ENCODE measurements at places on chromosomes 4 and X.

DNA sequence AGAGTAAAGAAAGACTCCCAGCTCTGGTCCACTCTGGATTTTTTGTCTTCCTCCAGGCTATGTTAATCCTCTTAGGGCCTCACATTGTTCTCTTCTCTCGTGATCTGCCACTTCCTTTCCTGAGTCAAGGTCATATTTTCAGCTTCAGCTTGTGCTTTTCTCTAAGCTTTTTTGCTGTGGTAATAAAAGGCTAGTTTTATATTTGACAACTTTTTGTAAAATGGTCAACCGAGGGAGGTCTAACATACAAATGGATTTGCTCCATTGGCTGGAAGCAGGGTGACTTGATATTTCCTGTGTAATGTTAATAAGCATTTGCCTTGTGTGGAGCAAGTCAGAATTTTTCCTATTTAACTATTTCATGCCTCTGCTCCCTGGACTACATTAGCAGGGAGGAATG is 239.7 kb downstream of the RAB28 start:
- DNase-seq: no peak

GRCh38 chrX:131308980-131309379 is 19.9 kb upstream of the IGSF1 start:
- no peak for DNase-seq

- DNase-seq: no peak
These were observed 32.4 kb downstream of the MAGEC1 start for GRCh38 chrX:141936080-141936479.

DNA sequence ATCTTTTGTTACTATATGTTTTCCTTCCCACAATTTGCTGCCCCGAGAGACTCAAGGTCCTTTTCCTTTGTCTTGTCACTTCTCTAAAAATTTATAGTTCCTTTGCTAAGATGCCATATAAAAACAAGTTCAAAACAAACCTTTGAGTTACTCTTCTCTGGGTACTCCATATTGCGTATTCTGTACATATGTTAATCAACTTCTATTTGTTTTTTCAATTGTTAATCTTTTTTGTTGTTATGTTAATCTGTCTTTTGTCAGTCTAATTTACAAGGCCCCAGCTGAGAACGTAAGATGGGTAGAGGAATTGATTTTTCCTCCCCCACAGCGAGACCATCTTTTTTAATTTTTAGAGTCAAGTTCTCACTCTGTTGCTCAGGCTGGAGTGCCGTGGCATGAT is 7.2 kb upstream of the PPEF2 start:
- DNase-seq: no peak

DNA sequence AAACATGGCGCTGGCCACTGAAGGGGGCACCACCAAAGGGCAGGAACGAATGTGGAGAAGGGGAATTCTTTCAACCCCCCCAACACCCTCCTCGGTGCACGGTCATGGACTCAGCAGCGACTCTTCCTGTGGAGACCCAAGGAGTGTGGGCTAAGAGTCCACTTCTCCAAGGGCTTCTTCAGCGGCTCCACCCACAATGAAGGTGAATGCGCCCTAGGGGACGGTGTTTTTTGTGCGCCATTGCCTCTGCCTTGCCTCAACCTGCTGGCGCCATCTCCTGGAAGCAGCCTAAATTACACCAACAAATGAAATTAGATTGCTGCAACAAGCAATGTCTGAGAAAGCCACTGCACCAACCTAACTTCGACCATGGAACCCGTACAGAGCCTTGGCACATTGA is 169.2 kb upstream of the MAGEB18 start:
- DNase-seq: no peak

DNA sequence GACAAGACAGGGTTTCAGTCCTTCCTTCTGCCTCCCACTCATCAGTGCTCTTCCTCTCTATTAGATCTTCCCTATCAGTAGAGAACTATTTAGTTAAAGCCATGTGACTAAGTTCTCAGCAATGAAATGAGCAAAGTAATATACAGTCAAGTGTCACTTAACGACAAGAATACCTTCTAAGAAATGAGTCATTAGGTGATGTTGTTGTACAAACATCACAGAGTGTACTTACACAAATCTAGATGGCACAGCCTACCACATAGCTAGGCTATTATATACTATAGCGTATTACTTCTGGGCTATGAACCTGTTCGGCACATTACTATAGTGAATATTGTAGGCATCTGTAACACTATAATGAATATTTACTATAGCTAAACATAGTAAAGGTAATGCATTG is 71.3 kb downstream of the POU4F2 start:
- DNase-seq: no peak

- DNase-seq: no peak
These were observed 158.1 kb upstream of the CXorf66 start for GRCh38 chrX:140123446-140123845.

DNA sequence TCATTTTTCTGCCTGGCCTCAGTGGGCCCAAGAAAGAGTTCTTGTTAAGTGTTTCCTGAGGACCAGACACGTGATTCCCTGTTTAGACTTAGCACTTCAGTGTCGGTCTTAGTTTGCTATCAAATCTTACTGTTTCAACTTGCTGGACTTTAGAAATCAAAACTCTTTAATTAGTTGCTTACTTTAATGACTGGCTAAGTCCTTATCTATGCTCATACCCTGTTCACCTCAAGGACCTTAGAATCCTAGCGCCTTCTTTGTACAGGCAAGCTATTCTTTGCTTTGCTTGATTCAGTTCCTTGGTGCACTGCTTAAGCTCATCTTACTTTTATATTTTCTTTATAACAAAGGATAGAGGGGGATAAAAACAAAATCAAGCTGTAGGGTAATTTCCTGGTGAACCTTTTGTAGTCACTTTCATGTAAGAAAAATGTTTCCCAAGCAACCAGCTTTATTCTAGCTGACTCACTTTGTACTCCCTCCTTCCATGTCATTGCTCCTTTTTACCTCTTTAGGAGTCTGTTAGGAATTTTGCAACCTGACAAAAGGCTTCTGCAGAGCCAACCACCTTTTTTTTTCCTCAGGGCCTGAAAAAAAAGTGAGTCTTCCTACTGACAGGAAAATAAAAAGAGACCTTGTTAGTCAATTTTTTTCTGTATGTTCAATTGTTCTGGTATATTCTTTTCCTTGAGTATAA is 14.7 kb downstream of the WDR44 start:
- no peak for DNase-seq

Data from SW 1271 (cell line).